ENCODE measurements at places on chromosomes 2 and 18.

DNA sequence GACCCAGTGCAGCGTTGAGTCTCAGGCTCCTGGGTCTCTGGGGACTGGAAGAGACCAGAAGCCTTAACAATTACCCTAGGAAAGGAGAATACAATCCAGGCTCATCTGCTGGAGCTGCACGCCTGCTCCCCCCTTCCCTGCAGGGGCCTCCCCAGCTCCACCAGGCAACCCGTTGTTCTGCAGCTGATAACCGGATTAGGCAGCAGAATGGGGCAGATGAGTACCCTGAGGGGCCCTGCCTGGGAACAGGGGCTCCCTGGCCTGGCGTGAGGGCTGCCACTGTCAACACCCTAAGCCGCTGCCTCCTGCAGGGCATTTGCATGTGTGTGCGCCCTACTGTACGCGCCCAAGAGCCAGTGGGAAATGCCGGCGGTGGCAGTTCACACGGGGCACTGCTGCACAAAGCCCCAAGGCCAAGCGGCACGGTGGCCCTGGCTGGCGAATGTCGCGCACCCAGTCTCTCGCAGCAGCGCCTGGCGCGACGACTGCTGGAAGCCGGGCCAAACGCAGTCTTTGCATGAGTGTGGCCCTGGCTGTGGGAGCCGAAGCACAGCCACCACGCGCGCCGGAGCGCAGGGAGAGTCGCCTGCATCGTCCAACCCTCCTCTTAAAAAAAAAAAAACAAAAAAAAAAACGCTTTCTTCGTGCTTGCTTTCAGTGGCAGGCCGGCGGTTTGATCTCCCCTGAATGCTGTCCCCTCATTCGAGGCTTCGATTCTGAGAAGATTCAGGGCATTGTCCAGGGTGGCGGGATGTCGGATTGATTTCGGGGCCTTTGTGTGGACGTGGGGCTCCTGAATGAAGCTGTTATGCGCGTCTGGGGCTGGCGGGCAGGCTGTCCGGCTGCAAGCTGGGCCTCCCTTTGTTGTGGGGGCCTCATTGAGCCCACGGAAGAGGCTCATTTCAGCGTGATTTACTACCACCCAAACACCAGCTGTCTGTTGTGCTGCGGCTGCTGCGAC, 63.8 kb downstream of the SETBP1 start:
- peak; percentile 48 for DNase-seq

DNA sequence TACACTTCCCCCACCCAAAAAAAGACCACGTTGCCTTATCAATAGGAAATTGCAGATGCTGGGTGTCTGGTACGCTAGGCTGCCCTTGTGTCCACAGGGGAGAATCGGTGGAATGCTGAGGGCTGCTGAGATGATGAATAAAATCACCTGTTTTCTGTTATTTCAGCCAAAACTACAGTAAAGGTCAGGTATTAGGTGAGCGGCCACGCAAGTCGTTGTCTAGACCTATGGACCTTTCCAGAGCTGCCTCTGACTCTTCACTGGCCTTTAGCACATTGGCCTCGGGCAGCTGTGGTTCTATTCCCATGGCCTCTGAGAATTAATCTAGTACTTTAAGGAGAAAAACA, 89.6 kb downstream of the MTCL1 start:
- no peak for DNase-seq

DNA sequence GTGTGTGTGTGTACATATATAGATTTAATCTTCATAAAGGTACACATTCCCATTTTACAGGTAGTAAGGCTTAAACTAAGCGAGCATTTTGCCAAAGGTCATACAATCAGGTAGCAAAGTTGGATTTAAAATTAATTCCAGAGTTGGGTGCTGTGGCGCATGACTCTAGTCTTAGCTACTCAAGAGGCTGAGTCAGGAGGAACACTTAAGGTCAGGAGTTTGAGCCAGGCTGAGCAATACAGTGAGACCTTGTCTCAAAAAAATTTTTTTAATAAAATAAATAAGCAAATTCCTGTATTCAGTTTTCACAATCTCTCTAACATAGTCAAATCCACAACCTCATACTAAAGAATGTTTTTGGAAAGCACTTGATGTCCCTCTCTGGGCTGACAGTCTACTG, 111.5 kb upstream of the LDLRAD4 start:
- no peak for DNase-seq

- DNase-seq = no peak
These were observed 241.4 kb downstream of the CDH20 start for GRCh38 chr18:61574665-61575064.

DNA sequence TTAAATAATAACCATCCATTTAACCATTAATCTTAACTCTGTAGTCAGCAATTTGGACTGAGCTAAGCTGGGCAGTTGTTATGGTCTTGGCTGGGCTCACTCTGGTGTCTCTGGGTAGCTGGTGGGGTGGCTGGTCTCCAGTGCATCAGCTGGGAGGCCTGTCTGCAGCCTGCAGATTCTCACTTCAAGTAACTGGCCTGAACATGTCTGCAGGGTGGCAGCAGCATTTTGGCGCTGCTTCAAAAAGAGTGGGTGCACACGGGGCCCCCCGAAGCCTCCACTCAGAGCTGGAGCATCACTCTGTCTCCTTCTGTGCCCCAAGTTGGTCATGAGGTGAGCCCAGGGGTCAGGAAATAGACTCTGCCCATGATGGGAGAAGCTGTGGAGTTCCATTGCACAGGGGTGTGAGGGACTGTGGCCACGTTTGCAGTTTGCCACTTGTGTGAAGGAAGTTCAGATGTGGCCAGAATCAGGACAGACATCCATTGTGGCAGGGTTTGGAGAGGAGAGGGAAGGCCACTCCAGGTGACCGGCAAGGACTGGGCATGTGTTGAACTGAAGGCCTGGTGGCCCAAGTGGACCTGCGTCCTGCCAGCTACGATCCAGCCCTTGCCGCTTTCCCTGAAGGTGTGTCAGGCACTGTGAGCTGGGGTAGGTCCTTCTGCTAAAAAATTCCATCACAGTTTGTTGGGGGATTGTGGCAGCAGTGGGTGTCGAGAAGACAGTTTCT, 4.9 kb upstream of the ALLC start:
- no peak for DNase-seq

DNA sequence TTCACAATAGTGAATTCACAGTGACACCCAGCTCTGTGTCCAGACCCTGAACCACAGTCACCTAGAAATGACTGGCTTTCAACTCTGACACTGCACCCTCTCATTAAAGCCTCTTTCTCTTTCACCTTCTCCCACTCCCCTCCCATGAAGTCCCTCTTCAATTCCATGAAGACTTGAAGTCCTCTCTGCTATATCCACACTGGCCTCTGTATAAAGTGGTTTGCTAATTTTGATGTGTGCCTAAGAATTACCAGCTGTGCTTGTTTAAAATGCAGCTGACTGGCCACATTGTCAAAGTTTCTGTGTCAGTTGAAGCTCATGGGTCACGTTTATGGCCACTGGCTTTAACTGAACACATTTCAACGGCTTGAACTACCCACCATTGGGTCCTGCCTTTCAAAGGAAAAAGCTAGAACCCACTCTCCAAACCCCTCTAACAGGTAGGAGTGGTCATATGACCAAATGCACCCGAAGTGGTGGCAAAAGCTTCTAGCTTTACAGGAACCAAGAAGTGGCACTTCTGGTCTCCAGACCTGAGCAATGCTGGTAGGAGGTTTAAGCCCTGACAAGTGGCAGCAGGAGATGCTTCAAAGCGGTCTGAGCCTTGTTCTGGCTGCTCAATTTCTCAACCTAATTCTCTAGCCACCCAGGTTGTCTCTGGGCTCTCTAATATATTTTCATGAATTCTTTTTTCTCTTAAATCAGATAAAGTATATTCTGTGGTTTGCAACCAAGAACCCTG, 34.2 kb downstream of the B4GALT6 start:
- DNase-seq = no peak

- no peak for DNase-seq
These were observed 619 bp downstream of the GALM start for GRCh38 chr2:38666556-38666910.

- DNase-seq = no peak
These were observed 306.2 kb upstream of the CXCR4 start for GRCh38 chr2:136424112-136424511.

DNA sequence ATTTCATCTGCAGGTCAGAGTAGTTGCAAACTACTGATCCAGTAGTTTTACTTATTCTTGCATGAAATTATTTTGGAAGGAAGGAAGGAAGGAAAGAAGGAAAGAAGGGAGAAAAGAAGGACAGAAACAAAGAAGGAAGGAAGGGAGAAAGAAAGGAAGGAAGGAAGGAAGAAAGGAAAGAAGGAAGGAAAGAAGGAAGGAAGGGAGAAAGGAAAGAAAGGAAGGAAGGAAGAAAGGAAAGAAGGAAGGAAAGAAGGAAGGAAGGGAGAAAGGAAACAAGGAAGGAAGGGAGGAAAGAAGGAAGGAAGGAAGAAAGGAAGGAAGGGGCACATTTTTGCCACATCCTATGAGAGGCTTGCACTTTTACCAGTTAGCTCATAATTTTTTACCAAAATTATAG, 186.2 kb downstream of the LRRTM4 start:
- DNase-seq = no peak

- peak; percentile 26 for DNase-seq
These were observed 508.9 kb upstream of the MYT1L start for GRCh38 chr2:2839782-2840531.

- no peak for DNase-seq
These were observed 75.9 kb downstream of the TMEM18 start for GRCh38 chr2:601387-601698.

DNA sequence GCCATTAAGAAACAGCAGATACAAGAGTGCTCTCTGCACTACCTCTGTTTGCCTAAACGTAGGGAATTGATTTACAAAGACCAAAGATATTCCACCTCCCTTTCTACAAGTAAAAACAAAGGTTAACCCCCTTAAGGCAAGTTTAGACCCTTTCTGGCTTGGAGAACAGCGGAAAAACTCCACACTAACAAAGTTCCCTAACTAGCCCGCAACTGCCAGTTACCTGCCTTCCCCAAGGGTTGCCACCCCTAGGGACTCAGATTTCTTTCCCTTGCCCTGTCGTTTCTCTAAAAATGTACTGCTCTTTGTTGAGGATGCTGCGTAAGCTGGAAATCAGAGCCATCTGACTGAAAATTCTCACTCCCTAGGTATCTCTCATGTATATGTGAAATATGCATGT, 627.5 kb upstream of the SOX11 start:
- no peak for DNase-seq

DNA sequence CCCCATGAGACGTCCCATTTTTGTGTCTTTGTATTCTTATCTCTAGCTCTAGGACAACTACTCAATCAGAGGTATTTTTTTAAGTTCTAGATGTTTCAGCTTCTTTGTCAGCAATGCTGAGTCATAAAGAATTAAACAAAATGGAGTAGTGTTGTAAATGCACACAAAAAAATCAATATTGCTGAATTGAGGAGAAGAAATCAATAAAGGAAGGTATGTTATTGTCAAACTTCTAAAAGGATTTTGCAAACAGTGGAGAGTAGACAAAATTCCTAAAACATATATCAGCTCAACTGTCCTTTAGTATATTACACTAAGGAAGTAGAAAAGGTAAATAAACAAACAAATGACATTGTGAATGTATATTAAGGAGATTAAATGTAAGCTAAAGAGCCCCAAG, 726.1 kb upstream of the NRXN1 start:
- DNase-seq = no peak

DNA sequence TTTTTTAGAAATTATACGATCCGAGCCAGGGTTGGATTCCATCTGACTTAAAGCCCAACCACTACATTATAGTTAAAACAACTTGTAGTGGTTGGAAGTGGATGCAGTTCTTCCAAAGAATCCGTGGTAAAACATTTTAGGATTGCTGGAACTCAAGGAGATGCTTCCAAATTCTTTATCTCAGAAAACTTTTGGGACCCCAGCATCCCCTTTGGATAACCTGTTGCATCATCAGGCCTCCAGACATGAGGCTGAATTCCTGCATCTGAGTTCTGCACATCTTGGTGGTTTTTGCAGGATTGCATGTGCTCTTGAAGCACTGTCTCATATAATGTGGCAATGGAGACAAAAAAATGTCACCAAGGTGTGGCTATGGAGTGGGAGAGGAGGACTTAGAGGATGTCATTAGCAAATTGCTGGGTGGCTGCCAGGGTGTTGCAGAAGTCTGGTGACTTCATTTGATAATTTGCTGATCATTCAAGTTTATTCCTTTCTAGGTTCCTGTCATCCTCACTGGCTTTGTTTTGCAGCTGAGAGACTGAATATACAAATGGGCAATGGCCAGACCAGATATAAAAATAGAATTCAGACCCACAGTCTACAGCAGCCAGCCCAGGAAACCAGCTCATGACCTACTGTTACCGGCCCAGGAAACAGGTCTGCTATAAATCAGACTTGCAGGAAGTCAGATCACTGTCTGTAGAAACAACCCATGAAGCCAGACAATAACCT, 207.7 kb downstream of the BCL2 start:
- no peak for DNase-seq

- DNase-seq = peak; percentile 18
These were observed 37.8 kb upstream of the IKZF2 start for GRCh38 chr2:213189001-213189899.

- DNase-seq = peak; percentile 50
These were observed 4.9 kb upstream of the STK11IP start for GRCh38 chr2:219592736-219593135.

DNA sequence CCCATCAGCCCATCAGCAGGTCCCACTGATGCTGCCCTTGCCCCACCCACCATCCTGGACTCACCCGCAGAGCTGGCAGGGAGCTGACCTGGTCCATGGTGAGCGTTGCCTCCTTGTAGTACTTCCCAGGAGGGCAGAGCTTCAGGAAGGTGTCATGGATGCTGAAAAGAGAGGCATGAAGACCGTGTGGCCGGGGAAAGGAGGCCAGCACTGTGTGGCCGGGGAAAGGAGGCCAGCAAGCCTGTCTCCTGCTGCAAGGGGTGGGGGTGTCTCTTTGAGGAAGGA, 11.9 kb downstream of the CIB4 start:
- no peak for DNase-seq

GRCh38 chr2:31347319-31347718, 67.2 kb downstream of the XDH start:
- DNase-seq = no peak

GRCh38 chr2:109619032-109619615, 5.0 kb downstream of the SOWAHC start:
- DNase-seq = no peak

All from testis (tissue), 5 donors.